ENCODE measurements at places on chromosomes 6 and 20. TPM values are rescaled to one million over a fixed set of nuclear protein-coding genes. Genes with fewer than 3 reads are reported as not detected.
A peak's percentile ranks its signal among the peaks of the same experiment; 100 is the strongest.

C6orf58 gene
- total RNA-seq: 0.21 TPM

OLIG3 gene
- total RNA-seq: not detected

SLC13A3 gene
- total RNA-seq: not detected

EDN1 gene
- 24.0 TPM for total RNA-seq

ABCF1 gene
- 45.7 TPM for total RNA-seq

TUBB2A gene
- 291 TPM for total RNA-seq

RAD21L1 gene
- total RNA-seq: 0.07 TPM

BACH2 gene
- 0.65 TPM for total RNA-seq

SCAF8 gene
- 30.8 TPM for total RNA-seq

TRIM10 gene
- not detected for total RNA-seq

GRCh38 chr6:132731086-132731485, 17.2 kb upstream of the VNN1 start:
- no peak for DNase-seq

GRCh38 chr6:45535933-45536332, 158.2 kb upstream of the SUPT3H start:
- no peak for DNase-seq

DNA sequence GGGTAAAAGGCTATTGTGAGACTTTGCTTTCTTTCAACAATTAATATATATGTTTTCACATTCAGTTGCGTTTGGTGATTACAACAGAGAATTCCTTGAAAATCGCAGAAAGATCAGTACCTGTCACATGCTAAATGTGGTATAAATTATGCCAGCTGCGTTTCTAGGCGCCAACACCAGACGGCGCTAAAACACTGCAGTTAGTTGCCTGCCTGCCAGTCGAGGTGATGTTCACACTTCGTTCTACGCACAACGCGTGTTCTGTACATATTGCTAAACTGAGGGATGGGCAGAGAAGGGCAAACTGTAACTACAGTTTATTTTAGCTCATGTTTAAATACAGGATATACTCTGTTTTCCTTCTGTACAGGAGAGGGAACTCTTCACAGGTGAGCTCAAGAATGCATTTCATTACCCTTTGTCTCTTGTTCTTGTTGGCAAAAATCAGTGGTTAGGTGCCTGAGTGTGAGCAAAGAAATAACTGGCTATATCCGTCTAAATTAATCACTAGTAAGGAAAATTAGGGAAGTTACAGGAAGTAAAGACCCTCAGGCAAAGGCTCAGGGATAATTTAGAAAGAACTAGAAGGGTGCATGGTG, 100.1 kb upstream of the RGS17 start:
- peak; percentile 4 for DNase-seq

GRCh38 chr20:4866429-4866828, 134.9 kb downstream of the SLC23A2 start:
- DNase-seq: no peak

GRCh38 chr6:153028286-153028685, 25.8 kb upstream of the MTRF1L start:
- no peak for DNase-seq

DNA sequence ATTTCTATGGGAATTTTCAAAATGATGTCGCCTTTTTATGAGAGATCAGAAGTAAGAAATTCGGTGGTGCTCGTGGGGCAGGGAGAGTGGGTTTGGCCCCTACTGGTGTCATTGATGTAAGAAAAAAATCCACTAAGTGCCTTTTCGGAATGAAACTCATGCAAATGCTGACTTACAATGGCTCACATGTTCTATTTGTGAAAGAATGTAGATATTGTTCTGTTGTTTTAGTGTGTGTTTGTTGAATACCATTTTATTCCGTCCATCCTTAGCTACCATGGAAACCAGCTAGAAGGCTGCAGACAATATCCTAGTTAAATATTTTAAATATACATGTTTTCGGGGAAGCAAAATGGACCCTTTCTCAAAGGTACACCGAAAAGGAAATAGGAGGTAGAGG, 304.9 kb downstream of the TAF4 start:
- no peak for DNase-seq

DNA sequence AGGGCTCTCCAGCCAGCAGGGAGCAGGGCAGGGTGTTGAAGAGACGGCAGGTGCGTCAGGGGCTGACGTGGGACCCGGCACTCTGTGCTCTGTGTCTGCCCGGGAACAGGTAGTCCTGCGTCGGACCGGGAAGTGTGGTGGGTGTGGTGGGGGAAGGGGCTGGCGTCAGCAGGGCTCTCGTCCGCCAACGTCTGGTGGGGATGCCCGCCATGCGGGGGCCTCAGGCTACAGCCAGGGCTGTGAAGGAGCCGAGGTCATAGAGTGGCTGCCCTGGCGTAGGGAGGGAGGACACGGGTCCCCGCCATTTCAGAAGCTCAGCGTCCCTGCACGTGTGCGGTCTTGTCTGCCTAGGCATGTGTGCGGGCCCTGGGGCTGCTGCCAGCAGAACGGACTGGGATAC, 25.3 kb downstream of the DNAJC5 start:
- no peak for DNase-seq

GRCh38 chr6:72132851-72133250, 246.5 kb downstream of the RIMS1 start:
- no peak for DNase-seq

DNA sequence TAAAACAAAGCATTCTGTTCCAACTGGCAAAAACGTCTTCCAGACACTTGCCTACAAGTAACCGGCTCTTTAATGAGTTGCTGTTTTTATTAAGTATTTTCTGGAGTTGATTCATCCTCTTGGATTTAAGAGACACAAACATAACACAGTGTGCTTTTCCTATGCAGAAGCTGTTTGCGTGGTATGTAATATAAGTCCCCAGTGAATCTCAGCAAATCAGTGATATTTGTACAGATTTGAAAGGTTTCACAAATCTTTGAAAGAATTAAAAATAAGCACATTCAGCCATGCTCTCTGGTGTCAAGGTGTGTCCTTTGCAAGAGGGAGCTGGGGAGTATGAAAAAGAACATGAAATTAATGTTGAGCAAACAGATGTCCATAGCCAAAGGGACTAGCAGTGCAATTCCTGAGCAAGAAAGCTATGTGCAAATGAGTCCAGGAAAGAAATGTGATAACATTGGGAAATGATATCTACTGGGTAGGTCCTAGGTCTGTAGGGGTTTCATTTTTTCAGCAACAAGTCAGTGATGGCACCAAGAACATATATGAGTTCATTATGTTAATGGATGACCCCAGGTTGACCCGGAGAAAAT, 170.1 kb upstream of the PHACTR1 start:
- DNase-seq: no peak

GRCh38 chr6:19231878-19232561, 605.1 kb upstream of the ID4 start:
- no peak for DNase-seq

GRCh38 chr6:168009331-168009730, 11.9 kb downstream of the KIF25 start:
- DNase-seq: no peak

DNA sequence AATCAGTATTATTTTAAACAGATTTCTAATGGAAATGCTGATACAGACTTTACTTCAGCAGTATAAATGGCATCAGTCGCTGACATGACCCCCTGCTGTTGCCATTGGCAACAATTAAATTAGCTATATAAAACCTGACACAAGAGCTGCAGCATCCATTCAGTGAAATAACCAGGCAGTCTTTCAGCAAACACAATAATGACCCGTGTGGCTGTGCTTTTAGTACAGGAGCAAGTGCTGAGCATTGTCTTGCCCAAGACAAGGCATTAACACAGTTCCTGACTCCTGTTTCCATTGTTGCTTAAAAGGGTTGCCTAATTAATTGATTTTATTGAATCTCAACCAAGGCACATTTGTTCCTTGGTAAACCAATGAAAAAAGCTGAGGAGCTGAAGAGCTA, 382.1 kb downstream of the HACE1 start:
- no peak for DNase-seq

GRCh38 chr20:32155017-32155981, 45.8 kb downstream of the TM9SF4 start:
- DNase-seq: peak; percentile 98

GRCh38 chr6:147418523-147418922, 90.0 kb upstream of the SAMD5 start:
- DNase-seq: no peak

DNA sequence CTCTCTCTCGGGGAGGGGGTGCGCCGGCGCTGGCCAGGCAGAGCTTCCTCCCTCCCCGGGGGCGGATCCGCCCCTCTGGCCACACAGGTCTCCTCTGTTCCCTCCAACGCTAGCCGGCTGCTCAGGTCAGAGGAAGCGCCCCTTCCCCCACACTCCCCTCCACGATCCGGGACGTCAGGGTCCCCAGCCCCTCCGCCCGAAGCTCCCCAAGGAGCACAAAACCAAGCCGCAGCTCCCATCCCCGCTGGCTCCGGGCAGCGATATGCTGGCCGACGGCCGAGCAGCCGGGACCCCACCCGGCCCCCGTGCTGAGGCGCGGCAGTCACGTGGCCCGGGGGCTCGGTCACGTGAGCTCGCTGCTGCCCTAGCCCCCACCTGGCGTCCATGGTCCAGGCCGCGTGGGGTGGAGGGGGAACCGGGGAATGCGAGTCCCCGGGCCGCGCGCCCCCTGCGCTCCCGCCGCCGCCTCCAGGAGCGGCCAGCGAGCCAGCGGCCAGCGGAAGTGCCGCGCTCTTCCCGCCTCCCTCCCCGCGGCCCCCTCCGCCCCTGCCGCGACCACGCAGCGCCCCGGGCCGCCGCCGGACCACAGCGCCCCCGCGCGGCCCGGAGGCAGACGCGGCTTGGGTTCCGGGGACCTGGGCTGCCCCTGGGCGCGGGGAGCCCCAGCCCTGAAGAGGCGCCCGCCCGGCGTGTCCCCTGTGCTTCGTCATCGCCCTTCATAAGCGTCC, at the start of gene SLC35B2:
TSS of gene SLC35B2 (minus strand) at position 504 of the 728 bp plus-strand sequence. CDS start at position 386, 118 bp downstream.
- peak; percentile 83 for DNase-seq

GRCh38 chr6:158194487-158195280, 26.5 kb downstream of the GTF2H5 start:
- no peak for DNase-seq

DNA sequence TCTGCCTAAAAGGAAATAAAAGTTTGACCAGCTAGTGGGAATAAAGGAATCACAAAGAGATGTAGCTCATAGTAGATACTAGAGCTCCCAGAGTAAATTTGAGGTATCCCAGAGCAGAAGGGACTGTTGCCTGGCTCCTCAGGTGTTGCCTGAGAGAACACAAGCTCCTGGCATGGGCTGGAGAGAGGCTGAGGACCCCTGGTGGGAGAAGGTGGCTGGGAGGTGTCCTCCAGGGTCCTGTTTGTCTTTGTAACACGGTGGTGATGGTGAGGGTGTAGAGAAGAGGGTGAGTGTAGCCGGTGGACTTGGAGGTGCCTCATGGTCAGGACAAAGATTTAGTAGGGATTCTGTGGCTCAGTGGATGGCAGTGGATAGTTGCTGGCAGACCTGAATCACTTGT, 28.1 kb upstream of the NNAT start:
- DNase-seq: no peak

- DNase-seq: no peak
Observed at GRCh38 chr20:17643531-17644188, 38.4 kb downstream of the RRBP1 start.

GRCh38 chr20:19909725-19910124, 107.4 kb upstream of the NAA20 start:
- peak; percentile 87 for DNase-seq

DNA sequence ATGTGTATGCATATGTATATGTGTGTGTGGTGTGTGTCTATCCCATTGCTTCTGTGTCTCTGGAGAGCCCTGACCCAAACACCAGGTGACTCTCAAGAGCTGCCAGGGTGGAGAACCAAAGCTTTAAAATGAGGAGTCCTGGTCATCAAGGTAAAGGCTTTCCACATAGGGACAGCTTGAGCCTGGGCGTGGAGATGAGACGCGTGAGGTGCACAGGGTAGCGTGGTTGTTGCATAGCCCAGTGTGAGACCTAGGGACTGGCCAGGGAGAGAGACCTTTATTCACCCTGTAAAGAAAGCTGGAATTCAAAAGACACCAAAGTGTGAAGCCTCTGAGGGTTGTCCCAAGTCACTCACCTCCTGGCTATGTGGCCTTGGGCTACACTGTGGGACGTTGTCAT, 149.1 kb downstream of the SYCP2 start:
- no peak for DNase-seq

DNA sequence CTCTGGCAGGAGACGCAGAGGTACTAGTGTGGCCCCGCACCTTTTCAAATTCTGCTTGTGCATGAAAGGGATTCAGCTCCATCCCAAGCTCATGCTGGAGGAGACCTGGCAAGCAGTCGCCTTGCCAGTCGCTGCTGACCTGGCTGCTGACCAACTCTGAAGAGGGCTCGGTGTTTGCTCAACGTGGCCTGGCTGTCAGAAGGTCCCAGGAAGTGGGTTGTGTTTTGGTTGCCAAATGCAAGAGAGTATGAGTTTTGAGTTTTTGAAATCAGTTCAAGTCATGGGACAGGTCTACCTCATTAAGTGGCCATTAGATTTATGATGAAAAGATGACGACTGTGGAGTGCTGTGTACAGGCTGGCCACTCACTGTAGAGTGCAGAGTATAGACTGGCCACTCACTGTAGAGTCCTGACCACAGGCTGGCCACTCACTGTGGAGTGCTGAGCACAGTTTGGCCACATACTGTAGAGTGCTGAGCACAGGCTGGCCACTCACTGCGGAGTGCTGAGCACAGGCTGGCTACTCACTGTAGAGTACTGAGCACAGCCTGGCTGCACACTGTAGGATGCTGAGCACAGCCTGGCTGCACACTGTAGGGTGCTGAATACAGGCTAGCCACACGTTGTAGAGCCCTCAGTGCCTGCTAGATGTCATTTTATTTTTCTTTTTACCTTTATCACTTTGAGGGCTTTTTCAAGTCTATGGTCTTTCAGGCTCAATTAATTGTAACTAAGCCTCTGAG, 193.9 kb downstream of the ZNF217 start:
- peak; percentile 68 for DNase-seq

- peak; percentile 67 for DNase-seq
Observed at GRCh38 chr20:7856756-7857155, 83.5 kb downstream of the HAO1 start.

GRCh38 chr6:141669141-141669540, 463.6 kb upstream of the GJE1 start:
- no peak for DNase-seq

GRCh38 chr6:65633501-65633900, 73.5 kb downstream of the EYS start:
- no peak for DNase-seq

GRCh38 chr6:31763619-31763940, 1.1 kb downstream of the SAPCD1 start:
- peak; percentile 75 for DNase-seq

- DNase-seq: no peak
Observed at GRCh38 chr6:125732398-125732797, 17.0 kb upstream of the HEY2 start.

DNA sequence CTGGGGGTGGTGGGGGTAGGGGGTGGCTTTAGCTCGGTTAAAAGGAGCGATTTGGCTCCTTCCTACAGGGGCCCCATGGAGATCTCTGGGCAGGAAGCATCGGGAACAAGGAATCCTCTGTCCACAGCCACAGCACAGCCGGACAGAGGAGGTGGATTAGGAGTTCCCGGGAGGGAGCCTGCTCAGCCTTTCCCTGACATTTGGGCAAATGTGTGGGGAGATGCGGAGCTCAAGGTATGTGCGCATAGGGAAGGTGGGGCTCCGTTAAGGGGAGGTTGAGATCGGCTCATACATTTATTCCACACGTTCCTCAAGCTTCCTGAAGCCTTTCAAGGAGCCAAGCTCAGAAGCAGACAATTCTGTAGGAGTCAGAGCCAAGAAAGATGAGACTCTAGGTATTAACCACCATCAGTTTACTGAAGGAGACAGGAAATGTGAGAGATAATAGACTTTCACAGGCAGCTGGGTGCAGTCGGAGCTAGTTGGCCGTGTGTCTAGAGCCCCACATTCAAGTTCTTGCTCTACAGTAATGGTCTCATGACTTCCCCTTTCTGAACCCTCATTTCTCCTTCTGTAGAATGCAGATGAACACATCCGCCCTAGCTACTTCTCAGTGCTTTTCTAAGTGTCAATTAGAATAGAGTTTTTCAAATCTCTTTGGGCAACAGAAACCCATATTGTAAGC, 40.8 kb upstream of the EPB41L1 start:
- DNase-seq: no peak

Data from A172 (cell line).